ENCODE measurements at places on chromosomes 11 and 22. TPM values are rescaled to one million over a fixed set of nuclear protein-coding genes. Genes with fewer than 3 reads are reported as not detected.
A peak's percentile ranks its signal among the peaks of the same experiment; 100 is the strongest.

The KRTAP5-9 gene
- total RNA-seq = not detected

The TRIM51G gene
- not detected for total RNA-seq

The RAG2 gene
- not detected for total RNA-seq

- peaks cover 2% of the 10 kb centered on the region for H3K27me3 ChIP-seq
- no peaks in the 10 kb centered on the region for H3K4me1 ChIP-seq
- peak; percentile 13 for DNase-seq
- H3K27ac ChIP-seq = no peak overlapping the region
These were observed 18.4 kb downstream of the B3GAT1 start for GRCh38 chr11:134393638-134394037.

GRCh38 chr22:44202261-44202789 lies 21.6 kb downstream of the PARVG start:
- H3K4me1 ChIP-seq = no peaks in the 10 kb centered on the region
- no peak overlapping the region for H3K27ac ChIP-seq
- H3K27me3 ChIP-seq = peaks cover 5% of the 10 kb centered on the region
- no peaks in the 10 kb centered on the region for H3K36me3 ChIP-seq
- no peak for DNase-seq

DNA sequence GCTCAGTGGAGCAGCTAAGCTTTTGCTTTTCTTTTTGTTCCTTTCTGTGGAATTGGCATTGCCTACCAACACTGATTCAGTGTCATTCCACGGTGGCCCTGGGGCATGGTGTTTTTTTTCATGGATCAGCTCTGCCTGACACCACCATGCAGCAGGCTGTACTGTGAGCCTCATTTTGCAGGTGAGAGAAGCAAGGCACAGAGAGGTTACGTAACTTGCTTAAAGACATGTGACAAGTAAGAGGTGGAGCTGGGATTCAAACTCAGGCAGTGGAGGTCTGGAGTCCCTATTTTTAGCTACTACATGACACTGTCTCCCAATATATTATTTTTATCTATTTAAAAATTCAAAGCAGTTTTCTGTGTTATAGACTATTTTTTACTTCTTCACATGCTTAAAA lies 44.4 kb downstream of the APOL3 start:
- no peak for DNase-seq
- no peaks in the 10 kb centered on the region for H3K27me3 ChIP-seq
- peaks cover 18% of the 10 kb centered on the region for H3K4me1 ChIP-seq

All from HepG2 (cell line).